Fibroblast of villous mesenchyme (primary cell): ENCODE measurements at places on chromosomes 4 and X. TPM values are rescaled to one million over a fixed set of nuclear protein-coding genes. Genes with fewer than 3 reads are reported as not detected.

EGFL6 gene
- 0.32 and 0.86 TPM in 2 replicates for total RNA-seq

CAPN6 gene
- 0.97 and 1.3 TPM in 2 replicates for total RNA-seq

CCDC149 gene
- total RNA-seq = 6.1 and 8.6 TPM in 2 replicates

GPC3 gene
- 0.32 TPM in 1 of 2 replicates, not detected in the other for total RNA-seq

FOXR2 gene
- not detected in 2 replicates for total RNA-seq

CCDC120 gene
- total RNA-seq = 0.86 and 0.97 TPM in 2 replicates

CYBB gene
- total RNA-seq = under 0.01 and 0.32 TPM in 2 replicates

FAM156A gene
- total RNA-seq = 12.1 and 16.1 TPM in 2 replicates

THAP9 gene
- total RNA-seq = 2.3 and 3.9 TPM in 2 replicates

ADH1A gene
- not detected in 2 replicates for total RNA-seq

STAP1 gene
- total RNA-seq = not detected in 2 replicates

LSM6 gene
- 22.5 and 26.3 TPM in 2 replicates for total RNA-seq

TDO2 gene
- total RNA-seq = 2.2 and 4.2 TPM in 2 replicates

SNCA gene
- total RNA-seq = 0.97 and 3.5 TPM in 2 replicates

CXorf65 gene
- not detected in 2 replicates for total RNA-seq

SHROOM3 gene
- 27.6 and 40.9 TPM in 2 replicates for total RNA-seq

GDPD2 gene
- not detected in 2 replicates for total RNA-seq

GLOD5 gene
- not detected in 2 replicates for total RNA-seq

MAGEA2 gene
- not detected in 2 replicates for total RNA-seq

CITED1 gene
- total RNA-seq = not detected in 2 replicates

FGFBP1 gene
- total RNA-seq = not detected in 2 replicates

AVPR2 gene
- total RNA-seq = under 0.01 TPM in 1 of 2 replicates, not detected in the other

ZCCHC18 gene
- total RNA-seq = 0.43 and 0.64 TPM in 2 replicates

EVC gene
- 35.0 and 54.4 TPM in 2 replicates for total RNA-seq

EDA gene
- under 0.01 TPM in 1 of 2 replicates, not detected in the other for total RNA-seq

ATP2B3 gene
- not detected in 2 replicates for total RNA-seq

C4orf50 gene
- total RNA-seq = not detected in 2 replicates

PNMA5 gene
- 0.64 TPM in 1 of 2 replicates, not detected in the other for total RNA-seq

SAGE1 gene
- not detected in 2 replicates for total RNA-seq

HTR2C gene
- under 0.01 TPM in 2 replicates for total RNA-seq

NUDT10 gene
- 0.32 and 1.3 TPM in 2 replicates for total RNA-seq

USP17L29 gene
- total RNA-seq = not detected in 2 replicates

RAB40A gene
- 0.32 and 0.43 TPM in 2 replicates for total RNA-seq

GAGE13 gene
- total RNA-seq = not detected in 2 replicates

ADGRG2 gene
- not detected in 2 replicates for total RNA-seq

WAS gene
- total RNA-seq = under 0.01 TPM in 1 of 2 replicates, not detected in the other

TMEM154 gene
- 8.1 and 11.2 TPM in 2 replicates for total RNA-seq

TBX22 gene
- not detected in 2 replicates for total RNA-seq

FAM47A gene
- total RNA-seq = not detected in 2 replicates

PRSS12 gene
- total RNA-seq = 11.7 and 19.3 TPM in 2 replicates
